ENCODE measurements at places on chromosomes 12 and 14.

DNA sequence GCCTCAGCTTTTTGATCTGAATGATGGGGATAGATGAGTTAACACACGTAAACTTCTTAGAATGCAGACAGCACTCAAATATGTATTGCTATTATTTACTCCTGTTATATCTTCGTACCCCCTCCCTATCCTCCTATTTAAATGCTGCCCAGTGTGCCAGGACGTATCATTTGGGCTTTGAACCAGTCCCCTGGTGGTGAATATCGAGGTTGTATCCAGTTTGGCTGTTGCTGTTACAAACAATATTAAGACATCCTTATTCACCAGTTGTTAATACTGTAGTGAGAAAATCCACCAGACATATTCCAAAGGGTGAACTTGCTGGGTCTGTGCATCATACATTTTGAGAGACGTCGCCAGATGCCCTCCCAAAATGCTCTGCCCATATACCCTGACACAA, 51.5 kb upstream of the FOXN3 start:
- no peak for DNase-seq

DNA sequence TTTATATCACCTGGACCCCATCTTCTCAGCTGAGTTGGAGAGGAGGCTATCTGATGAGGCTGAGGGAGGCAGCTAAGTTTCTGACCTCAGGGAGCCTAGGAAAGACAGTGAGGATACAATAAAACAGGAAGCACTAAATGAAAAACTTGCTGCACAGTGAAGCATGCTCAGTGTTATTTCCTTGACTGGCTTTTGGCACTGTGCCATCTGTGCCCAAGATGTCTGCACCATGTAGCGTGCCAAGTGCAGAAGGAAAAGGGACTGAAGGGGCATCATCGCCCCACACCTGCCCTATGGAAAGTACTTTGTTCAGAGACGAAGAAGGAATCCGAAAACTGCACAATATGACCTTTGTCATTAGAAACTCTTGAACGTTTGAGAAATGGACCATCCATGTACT, 102.7 kb downstream of the ANO4 start:
- no peak for DNase-seq

GRCh38 chr14:100028990-100029677, 36.1 kb upstream of the EVL start:
- no peak for DNase-seq

DNA sequence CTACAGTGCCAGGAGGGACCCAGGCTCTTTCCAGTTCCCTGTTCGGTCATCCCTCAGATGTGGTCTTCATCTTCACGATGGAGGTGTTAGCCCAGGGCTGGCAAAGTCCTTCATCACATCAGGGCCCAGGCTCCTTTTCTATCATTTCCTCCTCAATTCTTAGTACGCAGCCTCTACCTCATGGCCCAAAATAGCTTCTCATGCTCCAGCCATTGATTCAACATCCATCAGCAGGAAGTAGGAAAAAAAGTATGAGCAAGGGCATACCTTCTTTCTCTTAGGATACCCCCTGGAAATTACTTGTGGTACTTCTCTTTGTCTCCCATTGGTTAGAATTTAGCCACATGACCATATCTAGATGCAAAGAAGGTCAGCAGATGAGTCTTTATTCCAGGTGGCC, 12.2 kb upstream of the ZDHHC22 start:
- DNase-seq: no peak

- DNase-seq: no peak
Observed at GRCh38 chr14:93549595-93549994, 118.9 kb downstream of the UNC79 start.

- no peak for DNase-seq
Observed at GRCh38 chr12:48192861-48193260, 9.4 kb downstream of the CCDC184 start.

- DNase-seq: no peak
Observed at GRCh38 chr14:23432946-23433345, 2.5 kb downstream of the MYH7 start.

DNA sequence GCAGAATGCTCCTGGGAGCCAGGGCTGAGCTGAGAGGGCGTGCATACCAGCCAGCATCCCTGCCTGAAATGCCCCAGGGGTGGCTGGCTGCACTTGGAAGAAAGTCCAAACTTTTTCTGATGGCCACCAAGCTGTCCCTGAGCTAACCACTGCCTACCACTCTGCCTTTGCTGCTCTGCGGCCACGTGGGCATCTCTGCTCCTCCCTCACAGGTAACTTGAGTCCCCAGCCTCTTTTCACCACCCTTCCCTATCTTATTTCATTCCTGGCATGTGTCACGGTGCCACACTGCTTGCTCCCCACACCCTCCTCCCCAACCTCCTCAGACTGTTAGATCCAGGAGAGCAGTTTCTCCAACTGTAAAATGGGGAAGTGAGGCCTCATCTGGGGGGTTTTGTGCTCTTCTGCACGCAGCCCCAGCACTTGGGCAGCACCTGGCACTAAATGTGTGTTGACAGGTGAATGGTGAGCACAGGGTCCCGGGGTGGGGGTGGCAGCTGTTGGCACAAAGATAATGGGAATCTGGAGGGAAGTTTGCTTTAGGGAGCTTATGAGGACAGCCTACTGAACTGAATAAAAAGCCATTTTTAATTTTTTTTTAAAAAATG, 113.0 kb downstream of the GLT1D1 start:
- no peak for DNase-seq

- DNase-seq: no peak
Observed at GRCh38 chr12:77402716-77403115, 337.3 kb upstream of the E2F7 start.

- DNase-seq: no peak
Observed at GRCh38 chr12:43105426-43105981, 446.5 kb downstream of the ADAMTS20 start.

- DNase-seq: no peak
Observed at GRCh38 chr12:129871991-129872972, 31.5 kb downstream of the TMEM132D start.

GRCh38 chr12:70180130-70180529, 63.1 kb upstream of the CNOT2 start:
- DNase-seq: no peak

DNA sequence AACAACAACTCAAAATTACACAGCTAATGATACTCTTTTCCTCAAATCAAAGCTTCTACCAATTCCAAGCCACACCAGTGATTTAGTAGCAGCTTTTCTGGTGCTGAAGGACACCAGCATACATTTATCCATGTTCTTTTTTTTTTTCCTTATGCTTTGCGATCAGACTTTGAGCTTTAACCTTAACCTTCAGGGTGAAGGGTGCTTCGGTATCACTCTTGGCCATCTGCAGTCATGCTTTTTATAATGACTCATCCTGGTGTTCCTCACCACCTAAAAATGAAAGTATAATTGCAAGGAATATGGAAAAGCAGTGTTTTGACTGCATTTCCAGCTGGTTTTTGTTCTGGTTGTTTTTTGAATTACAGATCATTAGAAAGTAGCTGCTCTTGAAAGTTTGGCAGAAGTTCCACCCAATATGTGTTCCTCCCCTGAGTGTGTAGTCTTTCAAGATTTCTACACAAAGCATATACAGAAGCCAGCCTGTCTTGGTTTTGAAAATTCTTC, 1.3 kb upstream of the SLC41A2 start:
- DNase-seq: no peak

DNA sequence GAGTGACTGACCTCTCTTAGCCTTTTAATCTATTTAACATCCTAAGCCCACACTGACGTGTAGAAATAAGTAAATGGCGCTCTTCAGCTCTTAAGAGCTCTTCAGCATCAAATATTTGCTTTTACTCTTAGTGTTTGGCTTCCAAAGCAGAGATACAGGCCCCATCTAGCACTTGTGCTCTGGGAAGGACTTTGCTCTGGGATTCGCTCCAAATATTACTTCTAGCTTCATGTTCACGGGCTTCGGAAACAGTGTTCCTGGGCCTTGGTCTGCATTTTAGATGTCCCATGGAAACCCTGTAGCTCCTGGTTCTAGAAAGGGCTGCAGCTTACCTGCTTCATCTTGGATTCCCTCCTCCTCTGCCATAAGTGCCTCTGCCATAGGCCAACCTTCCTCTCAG, 2.7 kb upstream of the NKX2-8 start:
- no peak for DNase-seq

GRCh38 chr12:45568808-45569207, 160.7 kb upstream of the ARID2 start:
- no peak for DNase-seq

DNA sequence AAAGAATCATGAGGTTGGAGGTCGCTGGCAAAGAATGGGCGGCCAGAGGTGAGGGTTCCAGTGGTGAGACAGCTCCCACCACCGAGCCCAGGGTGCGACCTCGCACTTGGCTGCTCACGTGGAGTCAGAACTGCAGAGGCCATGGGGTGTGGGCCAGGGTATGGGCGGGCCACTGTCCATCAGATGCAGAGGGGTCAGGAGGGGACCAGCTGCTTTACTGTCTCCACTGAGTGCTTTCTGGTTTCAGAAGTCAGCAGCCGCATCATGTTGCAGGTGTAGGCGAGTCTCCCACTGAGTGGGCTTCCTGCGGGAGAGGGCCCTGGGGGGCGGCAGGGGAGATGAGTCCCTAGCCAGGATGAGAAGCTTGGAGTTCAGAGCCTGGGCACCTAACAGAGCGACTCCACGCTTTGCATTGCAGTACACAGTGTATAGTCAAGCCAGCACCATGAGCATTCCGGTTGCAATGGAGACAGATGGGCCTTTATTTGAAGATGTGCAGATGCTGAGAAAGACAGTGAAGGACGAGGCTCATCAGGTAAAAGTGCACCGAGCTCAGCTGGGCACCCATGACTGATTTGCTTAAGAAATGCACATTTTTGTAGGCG, 46.9 kb upstream of the DYNC1H1 start:
- no peak for DNase-seq

- no peak for DNase-seq
Observed at GRCh38 chr14:90742729-90743128, 73.5 kb downstream of the TTC7B start.

DNA sequence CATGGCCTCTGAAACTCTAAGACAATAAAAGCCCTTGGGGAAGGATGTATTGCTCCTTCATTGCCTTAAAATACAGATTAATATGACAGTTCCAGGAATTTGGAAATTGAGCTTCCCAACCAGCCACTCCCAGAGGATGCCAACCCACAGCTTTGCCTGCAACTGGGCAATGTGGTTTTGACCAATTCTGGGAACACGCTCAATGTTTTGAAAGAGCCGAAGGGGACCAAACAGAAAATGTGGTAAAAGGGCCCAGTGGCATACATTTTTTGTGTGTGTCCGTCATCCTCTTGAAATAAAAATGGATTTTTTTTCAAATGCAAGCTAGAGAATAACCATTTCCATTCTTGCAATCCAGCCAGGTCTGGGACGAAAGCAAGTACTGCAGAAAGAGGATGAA, 88.3 kb upstream of the PLEKHG7 start:
- no peak for DNase-seq

DNA sequence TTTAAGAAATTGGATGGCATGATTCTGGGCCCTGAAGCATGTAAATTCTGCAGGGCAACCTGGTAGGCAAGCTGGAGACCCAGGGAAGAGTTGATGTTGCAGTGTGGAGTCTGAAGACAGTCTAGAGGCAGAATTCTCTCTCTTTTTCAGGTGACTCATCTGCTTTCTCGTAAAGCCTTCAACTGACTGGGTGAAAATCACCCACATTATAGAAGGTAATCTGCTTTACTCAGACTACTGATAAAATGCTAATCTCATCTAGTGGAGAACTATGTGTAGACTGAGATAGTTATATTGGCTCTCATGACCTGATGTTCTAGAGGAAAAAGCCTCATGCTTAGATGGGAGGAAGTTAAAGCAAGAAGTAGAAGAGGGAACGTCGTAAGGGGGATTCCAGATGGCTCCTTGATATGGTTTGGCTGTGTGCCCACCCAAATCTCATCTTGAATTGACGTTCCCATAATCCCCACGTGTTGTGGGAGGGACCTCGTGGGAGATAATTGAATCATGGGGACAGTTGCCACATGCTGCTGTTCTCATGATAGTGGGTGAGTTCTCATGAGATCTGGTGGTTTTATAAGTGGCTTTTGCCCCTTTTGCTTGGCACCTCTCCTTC, 723.8 kb downstream of the BCL11B start:
- DNase-seq: no peak

DNA sequence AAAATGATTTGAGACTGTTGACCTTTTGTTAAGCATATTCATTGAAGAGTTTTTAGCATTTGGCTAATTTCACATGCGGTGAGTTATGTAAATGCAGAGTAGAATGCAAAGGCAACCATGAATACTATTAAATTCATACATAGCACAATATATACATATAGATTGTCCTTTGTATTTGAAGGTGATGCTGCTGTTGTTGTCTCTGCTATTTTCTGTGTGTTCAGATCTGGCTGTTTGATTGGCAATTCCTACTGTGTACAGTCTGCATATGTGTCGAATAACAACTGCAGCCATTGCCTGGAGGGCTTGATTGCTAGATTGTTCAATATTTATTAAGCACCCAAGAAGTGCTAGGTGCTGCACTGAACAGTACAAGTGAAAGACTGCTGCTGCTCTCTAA, 187.4 kb downstream of the FOXG1 start:
- no peak for DNase-seq

GRCh38 chr14:68589447-68590200, 203.2 kb downstream of the ZFP36L1 start:
- no peak for DNase-seq

- no peak for DNase-seq
Observed at GRCh38 chr14:64772397-64772950, 68.2 kb downstream of the PLEKHG3 start.

- DNase-seq: no peak
Observed at GRCh38 chr12:5524769-5525436, 93.0 kb downstream of the NTF3 start.

DNA sequence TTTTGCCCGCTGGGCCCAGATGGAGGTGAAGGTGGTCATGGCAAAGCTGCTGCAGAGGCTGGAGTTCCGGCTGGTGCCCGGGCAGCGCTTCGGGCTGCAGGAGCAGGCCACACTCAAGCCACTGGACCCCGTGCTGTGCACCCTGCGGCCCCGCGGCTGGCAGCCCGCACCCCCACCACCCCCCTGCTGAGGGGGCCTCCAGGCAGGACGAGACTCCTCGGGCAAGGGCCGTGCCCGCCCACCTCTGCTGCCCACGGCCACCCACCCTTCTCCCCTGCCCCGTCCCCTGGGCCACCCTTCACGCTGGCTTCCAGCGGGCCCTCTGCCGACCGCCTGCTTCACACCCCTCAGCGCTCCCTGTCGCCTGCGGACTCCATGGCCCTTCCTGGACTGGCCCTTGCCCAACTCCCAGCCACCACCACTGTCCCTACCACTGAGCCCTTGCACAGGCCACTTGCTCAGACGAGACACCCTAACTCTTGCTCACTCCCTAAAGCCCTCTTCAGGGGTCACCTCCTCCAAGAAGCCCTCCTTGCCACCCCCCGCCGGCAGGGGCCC, 42.5 kb downstream of the CYP46A1 start:
- no peak for DNase-seq

DNA sequence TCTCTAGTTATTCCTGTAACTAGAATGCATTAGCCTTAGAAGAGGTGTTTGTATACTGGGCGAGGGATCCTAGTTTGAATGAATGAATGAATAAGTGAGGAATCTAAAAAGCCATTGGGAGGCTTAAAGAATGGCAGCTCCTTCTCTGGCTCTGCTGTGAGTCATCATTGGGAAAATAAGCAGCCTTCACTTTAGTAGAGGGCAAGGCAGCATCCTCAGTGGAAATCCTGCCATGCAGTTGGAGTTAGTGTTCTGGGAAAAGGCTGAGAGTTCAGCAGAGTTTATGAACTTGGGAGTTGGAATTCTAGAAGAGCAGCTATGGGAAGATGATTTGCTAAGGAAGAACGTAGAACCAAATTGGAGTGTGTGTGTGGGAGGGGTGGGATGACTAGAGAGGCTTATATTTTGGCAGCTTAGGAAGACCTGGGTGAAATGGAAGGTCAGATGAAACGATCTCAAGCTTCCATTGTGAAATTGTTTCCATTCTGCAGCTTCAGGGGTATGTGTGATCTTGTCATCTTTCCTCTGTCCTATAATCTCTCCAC, 120.8 kb downstream of the PTCSC3 start:
- DNase-seq: no peak

- DNase-seq: no peak
Observed at GRCh38 chr12:85277191-85277590, 2.8 kb upstream of the ALX1 start.
